ENCODE measurements at places on chromosomes 12 and 14.
A peak's percentile ranks its signal among the peaks of the same experiment; 100 is the strongest.

- DNase-seq = no peak
Measured at GRCh38 chr14:62117751-62118105, 355.5 kb downstream of the SNAPC1 start.

GRCh38 chr12:128643155-128643554 is 180.6 kb downstream of the SLC15A4 start:
- DNase-seq = no peak

DNA sequence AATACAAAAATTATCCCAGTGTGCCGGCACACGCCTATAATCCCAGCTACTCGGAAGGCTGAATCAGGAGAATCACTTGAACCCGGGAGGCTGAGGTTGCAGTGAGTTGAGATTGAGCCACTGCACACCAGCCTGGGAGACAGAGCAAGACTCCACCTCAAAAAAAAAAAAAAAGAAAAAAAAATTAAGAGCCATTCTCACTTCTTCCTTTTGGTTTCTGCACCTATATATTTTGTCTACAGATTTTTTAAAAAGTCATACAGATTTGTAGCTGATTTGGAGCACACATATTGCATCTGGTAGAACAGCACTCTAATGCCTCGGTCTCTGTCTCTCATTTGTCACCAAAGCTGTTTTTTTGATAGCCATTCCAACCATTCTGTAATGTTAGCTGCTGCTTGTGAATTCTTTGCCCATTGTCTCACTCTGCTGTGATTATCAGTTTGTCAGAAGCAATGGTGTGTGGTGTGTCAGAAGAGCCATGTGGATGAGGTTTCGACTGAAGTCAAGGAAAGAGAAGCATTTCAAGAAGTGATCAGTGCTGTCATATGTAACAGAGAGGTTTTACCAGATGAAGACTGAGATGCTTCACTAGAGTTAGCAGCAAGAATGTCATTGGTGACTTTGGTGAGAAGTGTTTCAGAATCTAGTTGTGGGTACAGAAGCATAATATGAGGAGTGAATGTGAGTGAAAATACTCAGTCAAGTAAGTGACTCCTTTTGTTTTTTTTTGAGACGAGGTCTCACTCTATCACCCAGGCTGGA is 8.7 kb upstream of the KTN1 start:
- DNase-seq = no peak

DNA sequence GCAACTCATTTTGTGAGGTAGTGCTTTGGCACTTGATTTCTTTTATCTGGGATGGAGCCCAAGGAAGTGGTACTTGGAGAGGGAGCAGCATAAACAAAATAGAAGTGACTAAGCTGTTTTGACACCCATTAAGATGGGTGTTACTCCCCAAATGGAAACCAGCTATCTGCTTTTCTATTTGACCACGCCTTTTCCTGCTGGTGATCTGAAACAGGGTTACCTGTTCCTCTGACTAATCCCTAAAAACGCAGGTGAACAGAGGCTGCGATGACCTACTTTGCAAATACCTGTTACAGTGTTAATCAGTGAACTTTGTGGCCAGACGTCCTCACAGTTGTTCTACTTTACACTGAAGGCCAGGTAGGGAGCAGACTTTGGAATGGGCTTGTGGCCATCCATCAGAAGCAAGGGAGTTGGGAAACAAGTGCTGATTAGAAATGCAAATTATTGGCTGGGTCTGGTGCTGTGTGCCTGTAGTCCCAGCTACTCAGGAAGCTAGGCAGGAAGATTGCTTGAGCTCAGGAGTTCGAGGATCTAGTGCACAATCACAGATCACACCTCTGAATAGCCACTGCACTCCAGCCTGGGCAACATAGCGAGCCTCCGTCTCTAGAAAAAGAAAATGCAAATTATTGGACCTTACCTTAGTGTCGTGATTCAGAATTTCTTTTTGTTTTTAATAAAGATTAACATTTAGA is 58.3 kb upstream of the HECTD1 start:
- no peak for DNase-seq

- no peak for DNase-seq
Measured at GRCh38 chr12:132279184-132279889, 50.1 kb downstream of the GALNT9 start.

- no peak for DNase-seq
Measured at GRCh38 chr12:83256562-83256961, 569.9 kb downstream of the TMTC2 start.

GRCh38 chr12:96811083-96811482 is 96.0 kb upstream of the NEDD1 start:
- peak; percentile 48 for DNase-seq

GRCh38 chr12:53958128-53958527 is 3.4 kb downstream of the HOXC12 start:
- DNase-seq = no peak

GRCh38 chr14:93068711-93069110 is 47.0 kb downstream of the ITPK1 start:
- DNase-seq = no peak

DNA sequence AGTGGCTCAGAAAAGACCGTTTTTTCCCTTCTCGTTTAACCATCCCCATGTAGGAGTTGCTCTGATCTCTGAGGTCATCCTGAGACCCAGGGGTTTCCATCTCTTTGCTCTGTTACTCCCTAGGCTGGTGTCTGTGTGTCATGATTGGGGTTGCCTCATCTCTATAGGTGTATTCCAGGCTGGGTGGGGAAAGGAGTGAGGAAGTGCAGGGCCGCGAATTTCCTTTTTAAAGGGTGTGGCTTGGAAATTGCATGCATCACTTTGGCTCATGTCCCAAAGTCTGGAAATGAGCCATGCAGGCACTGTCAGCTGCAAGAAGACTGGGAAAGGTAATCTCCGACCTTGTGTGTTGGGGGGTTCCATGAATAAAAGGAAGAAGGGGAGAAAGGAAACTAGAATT is 201.9 kb downstream of the AACS start:
- no peak for DNase-seq

GRCh38 chr12:116783525-116784237 is 45.6 kb downstream of the RNFT2 start:
- no peak for DNase-seq

- no peak for DNase-seq
Measured at GRCh38 chr14:85881935-85882334, 352.0 kb downstream of the FLRT2 start.

- no peak for DNase-seq
Measured at GRCh38 chr14:61213920-61214319, 67.2 kb downstream of the TMEM30B start.

- no peak for DNase-seq
Measured at GRCh38 chr14:96501217-96501739, 904 bp upstream of the PAPOLA start.

GRCh38 chr14:104264495-104265265 is 126.3 kb downstream of the KIF26A start:
- no peak for DNase-seq

GRCh38 chr14:96511146-96511545 is 9.0 kb downstream of the PAPOLA start:
- no peak for DNase-seq

- DNase-seq = no peak
Measured at GRCh38 chr12:114403690-114404066, 2.3 kb downstream of the TBX5 start.

Measured in T1000 (cell line).